ENCODE measurements at places on chromosomes 1 and 21.
A peak's percentile ranks its signal among the peaks of the same experiment; 100 is the strongest.

DNA sequence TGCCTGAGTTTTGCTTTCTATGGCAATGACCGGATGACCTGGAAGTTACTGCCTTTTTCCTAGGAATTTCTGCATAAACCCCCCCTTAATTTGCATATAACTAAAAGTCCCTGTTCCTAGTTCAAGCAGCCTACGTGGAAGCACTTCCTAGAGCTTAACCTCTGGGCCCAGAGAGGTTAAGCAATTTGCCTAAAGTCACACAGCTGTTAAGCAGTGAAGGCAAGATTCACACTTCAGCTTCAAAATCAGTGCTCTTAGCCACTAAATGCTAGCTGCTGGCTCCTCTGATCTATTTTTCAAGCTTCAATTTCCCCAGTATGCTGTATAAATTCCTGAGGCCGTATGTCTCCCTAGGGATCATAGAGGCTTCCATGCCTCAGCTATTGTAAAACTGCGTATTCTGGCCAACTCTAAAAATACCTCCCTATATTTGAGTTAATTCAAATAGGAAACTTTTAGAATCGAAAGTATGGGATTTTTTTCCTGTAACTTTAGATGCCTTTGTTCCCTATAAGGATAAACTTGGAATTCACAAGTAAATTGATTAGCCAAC is 53.1 kb upstream of the CD5L start:
- DNase-seq = no peak

DNA sequence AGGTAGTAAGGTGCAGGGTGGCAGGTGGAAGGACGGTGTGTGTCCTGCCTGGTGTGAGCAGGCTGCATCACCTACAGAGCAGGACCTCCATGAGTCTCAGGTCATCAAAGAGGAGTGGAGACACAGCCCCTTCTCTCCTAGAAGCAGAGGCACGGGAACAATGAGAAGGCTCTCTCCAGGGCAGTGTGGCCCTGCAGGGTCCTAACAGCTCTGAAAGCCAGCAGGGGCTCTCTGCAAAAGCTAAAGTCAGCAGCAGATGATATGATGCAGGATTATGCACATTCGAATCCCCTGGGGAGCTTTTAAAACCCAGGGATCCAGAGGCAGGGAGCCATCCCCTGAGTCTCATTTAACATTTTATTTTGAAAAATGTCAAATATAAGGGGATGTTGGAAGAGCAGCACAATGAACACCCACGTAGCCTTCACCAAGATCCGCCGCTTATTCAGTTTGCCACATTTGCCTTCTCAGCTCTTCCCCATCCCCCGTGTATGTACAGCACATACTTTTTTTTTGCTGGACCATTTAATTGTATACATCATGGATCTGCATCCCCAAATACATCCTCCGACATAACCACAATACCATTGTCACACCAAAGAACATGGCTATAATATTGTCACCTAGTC is 88.1 kb downstream of the CNIH3 start:
- DNase-seq = no peak

GRCh38 chr1:35958558-35958957 is 27.7 kb downstream of the AGO3 start:
- no peak for DNase-seq

DNA sequence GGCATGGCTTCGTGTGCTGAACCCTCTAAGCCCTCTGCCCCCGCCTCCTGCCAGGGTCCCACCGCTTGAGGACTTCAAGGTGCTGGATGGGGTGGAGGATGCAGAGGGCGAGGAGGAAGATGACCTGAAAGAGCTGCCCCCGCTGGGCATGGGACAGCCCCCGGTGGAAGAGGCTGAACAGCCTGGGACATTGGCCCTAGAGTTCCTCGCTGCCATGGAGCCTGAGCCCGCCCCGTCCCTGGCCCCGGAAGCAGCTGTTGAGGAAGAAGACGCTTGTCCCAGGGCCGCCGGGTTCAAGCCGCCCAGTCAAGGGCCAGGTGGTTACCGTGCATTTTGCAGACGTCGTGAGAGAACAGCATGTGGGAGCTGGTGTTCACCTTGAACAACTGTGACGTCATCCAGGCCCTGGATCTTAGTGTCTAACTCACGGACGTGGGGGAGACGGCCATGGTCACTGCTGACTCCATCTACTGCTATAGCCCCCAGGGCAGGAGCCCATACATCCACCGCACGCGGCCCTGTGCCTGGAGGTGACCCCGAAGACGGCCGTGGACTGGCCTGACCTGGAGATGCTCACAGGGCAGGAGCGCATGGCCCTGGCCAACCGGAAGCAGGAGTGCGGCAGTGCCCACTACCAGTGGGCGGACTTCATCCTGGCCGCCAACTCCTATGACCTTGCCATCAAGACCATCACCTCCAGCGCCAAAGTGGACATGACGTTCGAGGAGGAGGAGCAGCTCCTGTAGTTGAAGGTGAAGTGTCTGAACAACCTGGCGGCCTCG is 90.1 kb downstream of the PPP1R12B start:
- DNase-seq = no peak

DNA sequence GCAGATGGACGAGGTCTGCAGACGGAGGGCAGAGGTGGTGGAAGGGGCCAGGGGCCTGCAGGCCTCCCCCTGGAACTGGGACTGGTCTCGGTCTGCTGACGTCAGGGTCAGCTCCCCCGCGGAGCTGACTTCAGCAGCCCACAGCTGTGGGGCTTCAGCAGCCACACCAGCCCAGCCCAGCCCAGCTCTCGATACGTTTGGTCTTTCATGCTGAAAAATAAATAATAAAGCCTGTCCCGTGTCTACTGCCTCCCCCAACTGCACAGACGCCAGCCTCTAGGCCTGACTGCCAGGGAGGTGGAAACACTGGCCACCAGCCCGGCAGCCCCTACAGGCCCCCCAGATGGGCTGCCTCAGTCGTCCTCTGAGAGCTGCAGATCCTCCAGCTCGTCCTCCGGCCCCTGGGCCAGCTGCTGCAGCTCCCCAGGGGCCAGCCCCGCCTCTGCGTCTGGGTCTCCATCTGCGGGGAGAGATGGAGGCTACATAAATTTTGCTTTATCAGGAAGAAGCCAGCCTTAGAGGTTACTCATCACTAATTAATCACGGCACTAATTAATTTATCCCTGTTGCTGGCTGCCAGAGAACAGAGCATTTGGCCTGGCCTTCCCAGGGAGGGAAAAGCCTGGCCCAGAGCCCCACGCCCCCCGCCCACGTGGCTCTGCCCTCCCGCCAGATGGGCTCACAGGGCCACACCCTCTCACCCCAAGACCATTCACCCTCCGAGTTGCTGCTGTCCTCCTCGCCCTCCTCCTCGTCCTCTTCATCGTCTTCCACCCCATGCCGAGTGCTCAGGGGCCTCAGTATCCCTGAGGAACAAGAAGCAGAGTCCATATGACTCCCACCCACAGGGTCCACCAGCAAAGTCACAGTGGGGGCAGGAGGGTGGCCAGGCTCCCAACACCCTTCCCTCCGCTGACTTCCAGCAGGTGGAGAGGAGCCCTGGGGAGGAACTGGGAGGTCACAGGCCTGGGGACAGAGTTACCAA is 14.4 kb downstream of the NOC2L start:
- DNase-seq = no peak

GRCh38 chr1:21097729-21098128 is 79.0 kb downstream of the EIF4G3 start:
- DNase-seq = no peak

DNA sequence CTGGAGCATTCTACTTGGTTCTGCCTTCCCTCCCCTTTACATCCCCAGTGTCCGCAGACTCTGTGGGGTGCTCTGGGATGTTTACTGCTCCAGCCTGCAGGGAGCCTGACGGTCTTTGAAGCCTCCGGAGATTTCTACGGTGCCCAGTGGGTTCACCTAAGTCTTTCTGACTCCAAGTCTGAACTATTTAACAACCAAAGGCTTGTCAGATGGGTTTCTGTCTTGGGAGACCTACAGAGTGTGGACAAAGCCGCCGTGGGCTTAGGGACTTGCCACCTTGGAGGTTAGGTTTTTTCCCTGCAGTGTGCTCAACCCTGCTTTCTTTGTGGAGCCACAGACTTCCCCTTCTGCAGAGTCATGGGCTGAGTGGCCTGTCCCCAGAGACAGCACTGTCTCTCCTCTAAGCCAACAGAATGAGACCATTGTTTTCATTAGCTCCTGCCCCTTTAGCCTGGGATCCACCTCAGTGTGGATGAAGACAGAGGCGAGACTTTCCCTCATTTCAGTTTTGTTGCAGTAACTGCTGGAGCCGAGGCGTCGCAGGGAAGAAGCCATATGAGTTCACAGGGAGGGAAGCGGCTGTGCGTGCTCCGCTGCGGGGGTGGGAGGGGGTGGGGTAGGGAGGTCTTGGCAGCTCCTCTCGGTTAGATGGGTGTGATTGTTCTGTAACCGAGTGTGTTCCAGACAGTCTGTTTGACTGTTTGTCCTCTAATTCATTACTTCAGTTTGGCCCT is 120.7 kb downstream of the CNIH3 start:
- DNase-seq = peak; percentile 45

- DNase-seq = no peak
Measured at GRCh38 chr21:45868488-45868887, 113.1 kb upstream of the COL6A1 start.

- no peak for DNase-seq
Measured at GRCh38 chr1:77382366-77382765, 100.5 kb downstream of the AK5 start.

DNA sequence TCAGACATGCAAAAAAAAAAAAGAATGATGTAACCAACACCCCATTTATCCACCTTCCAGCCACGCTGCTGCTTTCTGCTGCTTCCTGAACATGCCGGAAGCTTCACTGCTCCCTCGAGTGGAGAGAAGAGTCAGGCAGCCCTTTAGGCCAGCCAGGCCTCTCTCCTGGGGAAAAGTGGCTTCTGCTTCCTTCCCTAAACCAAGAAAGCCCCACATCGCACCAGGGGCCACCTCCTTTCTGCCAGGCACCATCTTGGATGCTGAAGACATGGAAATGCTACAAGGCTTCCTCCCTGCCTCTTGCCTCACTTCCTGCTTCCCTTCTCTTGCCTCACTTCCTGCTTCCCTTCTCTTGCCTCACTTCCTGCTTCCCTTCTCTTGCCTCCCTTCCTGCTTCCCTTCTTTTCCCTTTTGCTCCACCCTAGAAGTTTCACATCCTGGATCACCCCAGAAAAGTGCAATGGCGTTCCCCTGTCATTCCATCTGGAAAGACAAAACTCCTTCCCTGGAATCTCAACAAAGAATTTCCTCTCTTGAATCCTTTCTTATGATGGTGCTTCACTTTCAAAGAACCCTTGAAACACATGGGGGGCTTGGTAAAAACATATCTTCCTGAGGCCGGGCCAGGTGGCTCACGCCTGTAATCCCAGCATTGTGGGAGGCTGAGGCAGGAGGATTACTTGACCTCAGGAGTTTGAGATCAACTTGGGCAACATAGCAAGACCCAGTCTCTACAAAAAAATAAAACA is 18.7 kb downstream of the TNFRSF8 start:
- DNase-seq = no peak

- no peak for DNase-seq
Measured at GRCh38 chr1:67659229-67659628, 25.8 kb upstream of the GADD45A start.

DNA sequence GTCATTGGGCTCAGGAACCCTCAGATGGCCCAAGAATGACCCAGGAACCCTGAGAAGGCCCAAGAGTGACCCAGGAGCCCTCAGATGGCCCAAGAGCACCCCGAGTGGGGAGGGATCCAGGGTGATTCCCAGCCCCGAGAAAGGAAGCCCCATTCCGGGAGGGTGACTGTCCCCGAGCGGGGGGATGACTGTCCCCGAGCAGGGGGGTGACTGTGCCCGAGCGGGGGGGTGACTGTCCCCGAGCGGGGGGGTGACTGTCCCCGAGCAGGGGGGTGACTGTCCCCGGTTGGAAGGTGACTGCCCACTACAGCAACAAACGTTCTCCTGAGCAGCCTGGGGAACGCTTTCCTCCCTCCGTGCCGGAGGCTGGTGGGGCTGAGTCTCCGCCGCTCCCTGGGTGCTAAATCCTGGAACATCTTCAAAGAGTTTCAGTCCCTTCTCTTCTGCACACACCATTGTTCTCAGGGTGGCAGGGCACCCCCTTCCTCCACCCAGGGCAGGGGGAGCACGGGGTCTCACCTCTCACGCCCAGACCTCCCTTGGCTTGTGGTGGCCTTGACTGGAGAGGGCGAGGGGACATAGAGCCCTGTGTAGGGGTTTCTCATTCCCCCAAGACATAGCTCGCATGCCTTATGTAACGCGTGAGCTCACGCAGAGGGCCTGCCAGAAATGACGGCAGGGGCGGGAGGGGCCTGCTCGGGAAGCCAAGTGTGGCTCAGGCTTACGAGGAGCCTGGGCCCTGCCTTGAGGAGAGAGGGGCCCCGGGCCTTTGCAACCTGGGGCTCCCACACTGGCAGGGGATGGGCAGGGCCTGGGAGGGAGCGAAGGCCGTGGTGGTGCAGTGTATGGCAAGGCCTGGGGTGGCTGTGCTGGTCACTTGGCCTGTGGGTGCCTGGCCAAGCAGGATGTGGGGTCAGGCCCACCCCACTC is 14.3 kb upstream of the SKI start:
- DNase-seq = no peak

GRCh38 chr1:29478151-29478791 is 241.9 kb downstream of the PTPRU start:
- no peak for DNase-seq

DNA sequence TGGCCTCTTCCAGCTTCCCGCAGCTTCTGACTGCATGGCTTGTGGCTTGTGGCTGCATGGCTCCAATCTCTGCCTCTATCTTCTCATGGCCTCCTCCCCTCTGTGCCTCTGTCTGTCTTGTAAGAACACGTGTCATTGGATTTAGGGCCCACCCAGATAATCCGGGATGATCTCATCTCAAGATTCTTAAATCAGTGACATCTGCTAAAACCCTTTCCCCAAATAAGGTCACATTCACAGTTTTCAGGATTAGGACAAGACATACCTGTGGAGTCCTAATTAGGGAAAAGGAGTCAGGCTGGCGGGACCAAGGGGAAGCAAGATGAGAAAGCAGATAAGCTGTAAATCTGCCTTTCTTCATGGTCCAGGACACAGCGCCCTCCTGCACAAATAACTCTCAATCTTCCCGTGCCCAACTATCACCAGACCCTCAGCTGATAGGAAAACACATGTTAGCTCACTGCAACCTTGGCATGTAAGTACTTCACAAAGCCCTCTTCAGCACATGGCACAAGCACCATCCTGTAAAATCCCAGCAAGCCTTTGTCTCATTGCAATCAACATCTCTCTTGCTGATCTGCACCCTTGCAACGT is 82.2 kb downstream of the SPSB1 start:
- DNase-seq = no peak

DNA sequence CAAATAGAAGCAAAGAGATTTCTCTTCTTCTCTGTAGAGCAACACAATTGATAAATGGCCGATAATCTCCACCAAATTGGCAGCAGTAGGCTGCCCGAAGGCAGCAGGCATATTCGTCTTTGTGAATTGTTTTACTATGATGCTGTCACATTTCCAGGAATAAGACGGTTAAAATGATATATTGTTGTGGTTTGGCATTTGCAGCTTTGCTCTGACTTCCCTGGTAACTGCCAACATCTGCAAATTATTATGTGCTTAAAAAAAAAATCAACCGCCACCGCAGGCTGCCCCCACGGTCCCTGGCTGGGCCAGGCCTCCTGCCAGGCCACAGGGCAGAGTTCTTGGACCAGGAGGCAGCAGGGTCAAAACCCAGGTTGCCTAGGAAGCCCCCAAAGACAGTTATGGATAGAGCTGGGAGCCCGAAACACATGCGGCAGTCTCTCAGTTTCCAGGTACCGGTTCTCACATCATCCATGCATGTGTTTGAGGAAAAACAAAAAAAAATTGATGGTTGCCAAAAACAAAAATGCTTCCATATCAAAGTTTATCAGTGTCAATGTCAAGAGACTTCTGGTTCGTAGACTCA is 179.3 kb downstream of the ETS2 start:
- no peak for DNase-seq
